ENCODE measurements at places on chromosomes 2 and 18.

- DNase-seq = no peak
Measured at GRCh38 chr2:225911019-225911418, 511.5 kb downstream of the NYAP2 start.

- DNase-seq = no peak
Measured at GRCh38 chr18:52435301-52435700, 95.3 kb downstream of the DCC start.

- DNase-seq = no peak
Measured at GRCh38 chr2:106165029-106165428, 29.1 kb downstream of the UXS1 start.

DNA sequence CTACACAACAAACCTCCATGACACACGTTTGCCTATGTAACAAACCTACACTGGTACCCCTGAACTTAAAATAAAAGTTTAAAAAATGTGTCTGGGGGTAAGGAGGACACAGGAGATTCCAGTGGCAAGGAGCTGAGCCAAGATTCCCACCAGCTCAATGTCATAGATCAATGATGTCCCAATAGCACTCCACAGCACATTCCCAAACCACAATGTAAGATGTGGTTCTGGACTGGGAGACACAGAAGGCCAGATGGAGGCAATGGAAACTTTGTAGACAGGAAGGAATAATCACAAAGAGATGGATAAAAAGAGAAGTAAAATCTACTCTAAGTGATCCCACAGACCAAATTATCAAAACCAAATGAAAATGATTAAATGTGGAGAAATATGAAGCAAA, 312.4 kb upstream of the SOX11 start:
- no peak for DNase-seq

- no peak for DNase-seq
Measured at GRCh38 chr18:35076135-35076924, 35.1 kb downstream of the MAPRE2 start.

DNA sequence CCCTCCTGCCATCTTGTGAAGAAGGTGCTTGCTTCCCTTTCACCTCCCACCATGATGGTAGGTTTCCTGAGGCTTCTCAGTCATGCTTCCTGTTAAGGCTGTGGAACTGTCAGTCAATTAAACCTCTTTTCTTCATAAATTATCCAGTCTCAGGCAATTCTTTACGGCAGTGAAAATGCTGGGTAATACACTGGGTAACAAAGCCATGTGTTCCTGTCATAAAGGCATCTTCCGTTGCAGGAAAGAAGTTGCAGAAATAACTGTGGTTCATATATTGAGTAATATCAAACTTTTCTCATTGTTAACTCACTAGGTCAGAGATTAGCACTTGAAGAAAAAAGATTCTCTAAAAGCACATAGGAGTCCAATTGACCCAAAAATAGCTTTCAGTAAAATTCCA, 163.9 kb upstream of the HNMT start:
- no peak for DNase-seq

DNA sequence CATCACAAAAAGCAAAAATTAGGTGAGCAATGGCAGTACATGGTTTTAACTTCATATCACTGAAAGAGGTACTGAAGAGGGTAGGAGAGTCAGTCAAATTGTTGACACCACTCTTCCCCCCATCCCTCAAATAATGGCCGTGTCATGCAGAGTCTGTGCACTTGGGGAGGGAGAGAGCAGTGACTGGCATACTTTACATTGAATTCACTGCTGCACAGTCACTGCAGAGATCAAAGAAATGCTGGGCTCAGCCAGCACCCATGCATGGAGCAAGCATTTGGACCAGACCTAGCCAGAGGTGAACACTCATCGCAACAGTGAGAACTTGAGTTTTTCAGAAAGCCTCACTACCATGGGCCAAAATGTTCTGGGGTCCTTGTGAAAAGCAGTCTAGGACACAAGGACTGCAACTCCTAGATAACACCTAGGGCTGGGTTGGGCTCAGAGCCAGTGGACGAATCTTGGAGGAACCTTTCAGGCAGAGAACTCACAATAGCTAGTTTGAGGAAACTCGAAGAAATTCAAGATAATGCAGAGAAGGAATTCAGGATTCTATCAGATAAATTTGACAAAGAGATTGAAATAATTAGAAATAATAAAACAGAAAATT, 112.9 kb downstream of the NR4A2 start:
- DNase-seq = no peak

DNA sequence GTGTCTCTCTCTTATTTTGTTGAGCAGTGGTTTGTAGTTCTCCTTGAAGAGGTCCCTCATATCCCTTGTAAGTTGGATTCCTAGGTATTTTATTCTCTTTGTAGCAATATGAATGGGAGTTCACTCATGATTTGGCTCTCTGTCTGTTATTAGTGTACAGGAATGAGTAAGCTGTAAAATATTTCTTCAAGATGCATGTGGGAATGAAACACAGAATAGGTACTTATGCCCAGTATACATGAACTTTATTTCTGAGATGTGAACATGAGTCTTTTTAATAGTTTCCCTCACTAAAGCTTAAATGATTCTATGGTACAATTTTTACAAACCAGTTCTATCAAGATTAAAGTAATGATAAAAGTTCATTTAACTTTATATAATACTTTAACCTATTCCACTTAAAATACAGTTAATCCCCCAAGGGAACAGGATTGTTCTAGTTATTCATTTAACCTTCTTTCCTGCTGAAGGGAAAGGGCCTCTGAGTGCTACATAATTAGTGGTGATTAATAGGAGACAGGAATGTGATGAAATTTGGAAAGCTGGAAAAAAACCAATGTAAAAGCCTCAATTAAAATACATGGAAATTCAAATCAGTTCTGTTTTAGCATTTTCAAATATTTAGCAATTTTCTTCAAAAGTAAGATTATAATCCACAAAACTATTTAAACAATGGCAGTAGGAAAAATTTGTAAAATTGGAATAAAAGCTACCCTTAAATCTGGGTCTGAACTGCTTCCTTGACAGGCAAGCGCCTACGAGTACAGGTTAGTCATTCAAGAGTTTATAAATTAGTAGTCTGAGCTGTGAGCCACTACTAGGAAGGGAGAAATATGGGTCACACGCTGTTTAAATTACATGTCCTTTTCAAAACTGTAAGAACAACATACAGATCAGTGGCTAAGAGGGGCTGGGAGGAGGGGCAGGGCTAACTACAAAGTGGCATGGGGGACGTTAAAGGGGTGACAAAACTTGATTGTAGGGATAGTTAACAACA, 28.9 kb downstream of the SPIRE1 start:
- no peak for DNase-seq

DNA sequence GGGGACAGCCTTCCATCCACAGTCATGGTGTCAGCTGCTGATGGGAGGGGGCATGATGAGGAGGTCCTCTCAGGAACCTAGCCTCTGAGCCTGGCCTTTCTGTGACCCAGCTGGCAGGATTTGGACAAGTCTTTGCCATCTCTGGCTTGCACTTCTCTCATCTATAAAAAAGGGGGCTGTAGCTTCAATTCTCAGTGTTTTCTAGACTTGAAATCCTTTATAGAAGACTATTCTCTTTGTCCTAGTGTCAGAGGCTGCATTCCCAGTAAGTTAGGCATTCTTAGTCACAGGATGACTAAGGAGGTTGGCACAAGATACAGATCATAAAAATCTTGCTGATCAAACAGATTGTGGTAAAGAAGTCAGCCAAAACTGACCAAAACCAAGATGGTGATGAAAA, 958.5 kb downstream of the CNTNAP5 start:
- no peak for DNase-seq

DNA sequence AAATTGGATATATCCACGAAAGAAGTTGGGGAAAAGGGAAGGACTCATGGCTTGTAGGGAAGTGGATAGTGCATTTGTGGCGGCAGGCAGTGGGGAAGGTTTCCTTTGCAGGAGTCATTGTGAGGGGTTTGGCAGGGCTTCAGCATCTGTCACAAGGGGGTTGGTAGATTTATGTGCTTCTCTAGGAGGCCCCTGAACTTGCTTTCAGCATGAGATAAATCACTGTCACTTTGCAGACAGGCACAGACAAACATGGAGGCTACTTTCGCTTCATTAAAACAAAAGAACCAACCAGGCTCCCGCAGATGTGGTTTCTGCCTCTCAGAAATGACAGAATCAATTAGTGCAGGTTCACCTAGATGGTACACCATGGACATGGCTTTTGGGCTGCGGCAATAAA, 340.7 kb downstream of the TGIF1 start:
- no peak for DNase-seq

DNA sequence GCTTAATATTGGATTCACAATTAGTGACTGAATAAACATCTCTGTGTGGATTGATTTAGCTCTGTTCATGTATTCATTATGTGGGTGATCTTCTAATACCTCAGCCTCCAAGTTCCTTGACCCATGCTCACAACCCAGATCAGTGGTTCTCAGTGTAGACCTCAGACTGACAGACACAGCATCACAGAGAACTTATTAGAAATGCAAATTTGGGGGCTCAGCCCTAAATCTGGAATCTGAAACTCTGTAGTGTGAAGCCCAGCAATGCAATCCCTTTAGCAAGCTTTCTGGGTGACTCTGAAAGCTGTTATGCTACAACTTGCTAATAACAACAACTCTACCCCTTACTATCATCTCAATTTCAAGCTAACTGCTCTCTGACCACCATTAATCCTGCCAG, 273.1 kb upstream of the FANCL start:
- no peak for DNase-seq

DNA sequence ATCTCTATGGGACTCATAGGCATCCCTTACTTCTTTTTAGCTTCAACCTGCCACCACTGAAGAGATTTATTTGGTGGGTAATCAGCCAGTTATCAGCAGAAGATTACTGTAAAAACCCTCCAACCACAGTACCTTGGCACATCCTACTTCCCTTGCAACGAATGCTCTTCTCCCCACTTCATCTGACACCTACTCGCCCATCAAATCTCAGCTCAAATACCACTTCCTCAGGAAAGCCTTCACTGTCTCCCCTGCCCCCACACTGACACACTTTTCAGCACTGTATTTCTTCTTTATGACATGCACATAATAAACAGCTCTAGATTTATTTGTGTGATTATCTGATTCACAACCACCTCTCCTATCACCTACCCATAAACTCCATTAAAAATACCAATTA, 3.1 kb downstream of the KDSR start:
- DNase-seq = no peak

DNA sequence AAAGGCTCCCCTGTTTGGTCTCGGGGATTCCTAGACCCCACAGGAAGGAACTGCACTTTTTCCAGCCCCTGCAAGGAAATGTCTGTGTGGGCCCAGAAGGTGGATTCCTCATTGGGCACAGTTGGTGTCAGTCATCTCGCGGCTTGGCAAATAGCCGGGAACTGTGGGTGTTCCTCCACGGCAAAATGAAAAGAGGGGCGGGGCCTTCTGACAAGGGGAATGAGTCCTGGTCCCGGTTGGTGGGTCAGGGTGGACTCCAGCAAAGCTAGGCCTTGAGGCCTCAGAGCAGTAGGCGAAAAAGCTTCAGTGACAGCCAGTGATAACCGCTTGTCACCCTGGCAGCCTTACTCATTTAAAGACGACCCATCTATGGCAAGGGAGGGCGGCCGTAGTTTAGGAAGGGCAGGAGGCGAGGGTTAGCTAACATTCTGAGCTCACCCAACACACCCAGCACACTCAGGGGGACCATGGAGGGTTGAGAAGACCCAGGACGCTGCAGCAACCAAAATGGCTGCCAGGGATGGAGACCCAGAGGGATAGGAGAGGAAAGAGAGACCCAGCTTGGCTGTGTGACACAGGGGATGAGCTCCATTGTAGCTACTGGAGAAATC, 16.5 kb downstream of the SLC4A3 start:
- no peak for DNase-seq

DNA sequence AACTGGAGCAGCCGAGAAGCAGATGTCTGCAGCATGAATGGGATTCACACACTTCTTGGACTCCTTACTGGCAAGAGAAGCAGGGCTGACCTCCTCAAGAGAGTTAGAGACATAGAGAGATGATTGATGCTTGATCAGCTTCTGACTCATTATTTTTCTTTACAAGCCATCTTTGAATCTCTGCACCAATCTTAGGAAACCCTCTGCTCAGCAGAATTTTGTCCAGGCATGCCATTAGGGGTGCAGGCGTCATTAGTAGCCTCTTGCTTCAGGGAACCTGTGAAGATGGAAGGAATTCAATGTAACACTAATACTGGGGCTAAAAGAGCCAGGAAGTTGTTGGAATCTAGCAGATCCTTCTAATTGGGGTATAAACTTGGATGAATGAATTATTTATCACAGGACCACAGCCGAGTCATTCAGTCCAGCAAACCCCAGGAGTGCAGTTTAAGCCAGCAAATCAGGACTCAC, 151.8 kb downstream of the MGAT5 start:
- no peak for DNase-seq

- no peak for DNase-seq
Measured at GRCh38 chr2:213764849-213765248, 480.6 kb downstream of the SPAG16 start.

GRCh38 chr18:51151568-51152511, 45.6 kb downstream of the MEX3C start:
- no peak for DNase-seq

GRCh38 chr2:237451643-237452469, 35.2 kb upstream of the MLPH start:
- DNase-seq = no peak

- DNase-seq = no peak
Measured at GRCh38 chr2:157789256-157789655, 86.9 kb downstream of the ACVR1 start.

DNA sequence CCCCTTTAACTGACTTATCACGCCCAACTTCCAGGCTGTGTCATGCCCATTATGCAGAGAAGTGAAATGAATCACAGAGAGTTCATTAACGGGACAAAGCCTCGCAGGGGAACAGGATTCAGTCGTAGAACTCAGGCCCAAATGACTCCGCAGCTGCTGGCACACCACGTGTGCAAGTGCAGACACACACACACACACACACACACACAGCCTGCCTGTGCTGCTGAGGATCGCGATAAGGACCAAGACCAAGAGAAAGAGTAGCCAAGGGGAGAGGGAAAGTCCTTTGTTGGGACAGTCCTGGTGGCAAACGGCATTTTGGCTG, 90.0 kb upstream of the TAF1B start:
- no peak for DNase-seq

DNA sequence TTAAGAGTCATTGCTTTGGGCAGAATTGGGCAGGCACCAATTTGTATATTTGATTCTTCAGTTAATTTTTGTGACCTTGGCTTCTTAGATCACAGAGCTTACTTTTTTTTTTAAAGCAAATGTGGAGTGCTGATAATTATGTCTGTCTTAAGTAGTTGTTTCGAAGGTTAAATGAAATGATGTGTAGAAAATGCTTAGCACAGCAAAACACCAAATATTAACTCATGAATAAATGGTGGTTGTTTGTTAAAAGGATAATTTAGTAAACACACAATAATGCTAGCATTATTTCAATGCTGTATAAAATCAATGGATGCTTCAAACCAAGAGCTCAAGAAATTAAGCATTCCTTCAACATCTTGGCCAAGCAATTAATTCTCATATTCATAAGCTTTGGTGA, 143.4 kb downstream of the LPIN1 start:
- DNase-seq = no peak

DNA sequence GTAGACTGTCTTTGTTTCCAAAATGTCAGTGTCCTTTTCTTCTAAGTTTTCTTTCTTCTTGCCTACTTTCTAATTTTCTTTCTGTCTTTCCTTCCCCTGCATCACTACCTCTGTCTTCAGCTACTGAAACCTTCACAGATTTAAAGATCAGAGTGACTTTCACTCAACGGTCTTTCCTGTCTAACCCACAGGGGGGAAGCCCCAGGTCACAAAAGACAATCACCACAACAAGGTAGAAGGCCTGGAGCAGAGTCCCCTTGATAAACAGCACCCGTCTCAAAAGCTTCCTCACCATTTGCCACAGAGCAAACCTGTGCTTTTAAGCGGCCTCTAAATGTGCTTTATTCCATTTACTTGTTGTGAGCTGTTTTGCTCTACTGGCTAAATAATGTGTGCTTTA, 665.4 kb downstream of the BCL11A start:
- no peak for DNase-seq
